Activated T-helper 1 cell treated with anti-CD3 and anti-CD28 coated beads, Interleukin-12 subunit alpha, Interleukin-12 subunit beta, Interleukin-2, Interleukin-4 antibody, amounts not matched to agents 30 ng/mL and 10 ng/mL and 1 ng/mL, durations not matched to agents 14 hours and 24 hours and 36 hours (primary cell): ENCODE measurements at places on chromosomes 11 and 22.

DNA sequence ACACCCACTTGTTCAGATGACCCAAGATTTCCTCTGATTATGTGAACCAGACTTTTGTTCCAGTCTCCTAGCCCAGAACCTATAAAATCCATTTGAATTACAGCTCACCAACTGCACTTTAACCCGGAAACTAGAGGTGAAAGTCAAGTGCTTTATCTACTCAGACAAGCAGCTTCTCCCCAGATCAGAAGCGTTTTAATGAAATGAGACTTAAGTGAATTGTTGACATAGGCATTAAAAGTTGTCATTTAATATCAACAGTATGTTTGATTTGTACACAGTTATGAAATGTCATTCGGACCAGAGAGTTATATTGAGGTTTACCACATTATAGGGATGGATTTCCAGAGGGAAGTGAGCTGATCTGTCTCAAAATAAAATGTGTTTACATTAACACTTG, 52.0 kb downstream of the CADM1 start:
- DNase-seq: no peak

DNA sequence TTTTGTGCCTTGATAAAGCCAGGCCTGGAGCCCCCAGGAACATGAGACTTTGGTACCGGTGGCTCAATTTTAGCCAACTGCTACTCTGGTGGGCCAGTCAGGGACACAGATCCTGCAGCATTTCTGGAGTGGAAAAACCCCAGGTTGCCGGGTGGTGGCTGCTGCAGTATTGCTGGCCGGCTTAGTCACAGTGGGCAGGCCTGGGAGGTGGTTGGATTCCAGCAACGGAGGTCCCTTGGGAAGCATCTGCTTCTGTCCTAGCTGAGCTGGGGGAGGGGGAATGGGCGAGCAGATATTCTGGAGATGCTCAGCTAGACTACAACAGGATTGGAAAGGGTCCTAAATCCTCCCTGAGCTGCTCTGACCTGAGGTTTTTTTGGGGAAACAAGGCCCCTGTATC, 31.6 kb upstream of the ACCSL start:
- no peak for DNase-seq

DNA sequence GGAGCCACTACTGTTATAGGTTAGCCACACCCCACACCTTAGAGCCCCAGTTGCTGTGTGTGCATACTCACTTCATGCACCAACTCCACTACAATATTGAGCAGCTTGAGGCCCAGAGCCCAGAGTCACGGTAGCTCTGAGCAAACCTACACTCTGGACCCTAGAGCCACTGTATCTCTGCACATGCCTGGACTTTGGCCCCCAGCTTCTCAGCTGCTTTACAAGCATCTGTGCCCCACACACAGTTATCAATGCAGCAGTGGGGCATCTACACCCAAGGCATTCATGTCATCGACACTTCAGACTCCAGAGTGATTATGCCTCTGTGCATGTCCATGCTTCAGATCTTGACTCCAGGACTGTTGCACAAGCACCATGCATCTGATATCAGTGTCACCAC, 2.3 kb upstream of the OR5B12 start:
- DNase-seq: no peak

- DNase-seq: no peak
These were observed 2.4 kb downstream of the ATF4 start for GRCh38 chr22:39522567-39523300.

- no peak for DNase-seq
These were observed 124.8 kb upstream of the NECTIN1 start for GRCh38 chr11:119853581-119854360.

- no peak for DNase-seq
These were observed 6.8 kb downstream of the KRTAP5-11 start for GRCh38 chr11:71575723-71576424.

DNA sequence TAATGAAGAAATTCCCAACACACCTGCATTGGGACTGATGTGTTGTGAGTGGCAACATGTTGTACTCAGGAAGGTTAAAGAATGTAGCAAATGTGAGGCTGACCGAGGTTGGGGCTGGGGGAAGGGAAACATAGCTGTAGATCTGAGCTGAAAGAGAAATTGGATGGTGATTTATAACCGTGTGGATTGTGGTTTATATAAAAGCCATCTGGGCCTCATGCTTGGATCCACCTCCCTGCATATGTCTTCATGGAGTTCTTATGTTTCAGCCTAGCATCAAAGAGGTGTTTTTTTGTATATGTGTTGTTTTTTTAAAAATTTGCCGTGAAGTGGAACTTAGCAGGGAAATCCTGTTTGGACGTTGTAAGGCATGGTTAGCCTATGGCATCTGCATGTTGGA, 141.3 kb downstream of the NAV2 start:
- DNase-seq: no peak

DNA sequence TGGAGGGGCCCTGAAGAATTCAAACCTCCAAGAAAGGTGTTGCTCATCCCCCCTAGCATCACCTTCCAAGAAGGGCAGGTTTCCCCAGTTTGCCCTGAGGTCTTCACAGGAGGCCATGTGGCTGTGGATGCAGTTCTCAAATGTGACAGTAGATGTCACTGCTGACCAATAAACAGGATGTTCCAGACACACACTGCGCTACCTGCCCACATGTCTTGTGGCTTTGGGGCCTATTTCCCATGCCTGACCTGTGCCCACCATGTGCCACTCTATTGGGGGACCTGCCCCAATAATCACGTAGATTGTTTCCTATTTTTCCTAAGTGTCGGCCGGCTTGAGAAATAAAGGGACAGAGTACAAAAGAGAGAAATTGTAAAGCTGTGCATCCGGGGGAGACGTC, 4.5 kb downstream of the GSTT2 start:
- DNase-seq: peak; percentile 43

- DNase-seq: no peak
These were observed 13.5 kb downstream of the FSHB start for GRCh38 chr11:30244265-30244664.

DNA sequence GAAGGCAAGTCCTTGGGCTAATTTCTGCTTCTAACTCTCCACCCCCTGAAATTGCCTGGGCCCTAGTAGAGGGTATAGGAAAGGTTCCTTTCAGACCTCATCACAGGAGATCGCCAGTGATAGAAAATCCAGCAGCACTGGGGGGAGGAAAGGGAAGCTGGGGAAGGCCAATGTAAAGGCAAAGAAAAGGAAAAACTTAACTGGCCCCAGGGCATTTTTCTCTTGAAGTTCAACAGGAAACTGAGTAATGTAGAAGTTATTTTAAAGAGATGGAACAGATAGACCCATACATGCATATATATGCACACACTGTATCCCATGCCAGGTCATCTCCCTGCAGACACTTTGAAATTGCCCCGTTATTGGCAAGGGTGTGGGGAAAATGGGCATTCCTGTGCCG, 134.0 kb downstream of the TRIM44 start:
- DNase-seq: no peak

DNA sequence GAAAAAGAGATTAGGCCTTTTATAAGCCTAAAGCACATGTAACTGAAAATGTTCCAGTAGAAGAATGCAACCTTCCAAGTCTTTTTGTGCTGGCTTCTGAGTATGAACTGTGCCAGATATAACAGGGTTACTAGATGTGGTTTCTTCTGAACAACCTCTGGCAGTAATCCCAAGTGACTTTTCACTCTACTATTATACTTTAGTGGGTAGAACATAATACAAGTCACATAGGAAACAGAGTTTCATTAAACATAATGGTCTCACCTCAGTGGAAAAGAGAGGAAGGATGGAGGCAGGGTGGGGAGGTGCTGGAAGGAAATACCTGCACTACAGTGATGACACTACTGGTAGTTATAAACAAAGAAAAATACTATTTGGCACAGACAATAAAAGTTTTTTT, 81.3 kb downstream of the PHF21A start:
- DNase-seq: no peak

DNA sequence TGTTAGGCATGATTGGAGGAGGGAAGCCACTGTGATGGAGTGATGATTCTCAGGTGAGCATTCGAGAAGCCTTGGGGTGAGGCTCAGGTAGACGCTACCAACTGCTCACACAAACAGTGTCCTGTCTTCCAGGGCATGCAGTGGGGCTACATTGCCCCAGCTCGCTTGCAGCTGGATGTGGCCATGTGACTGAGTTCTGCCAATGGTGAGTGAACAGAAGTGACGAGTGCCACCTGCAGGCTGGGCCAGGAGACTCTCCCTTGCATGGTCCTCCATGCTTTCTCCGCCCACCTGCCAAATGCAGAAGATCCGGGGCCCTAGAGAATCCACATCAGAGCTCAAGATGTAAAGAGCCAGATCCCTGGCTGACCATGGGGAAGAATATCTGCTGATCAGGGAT, 195.9 kb downstream of the BCR start:
- DNase-seq: no peak

DNA sequence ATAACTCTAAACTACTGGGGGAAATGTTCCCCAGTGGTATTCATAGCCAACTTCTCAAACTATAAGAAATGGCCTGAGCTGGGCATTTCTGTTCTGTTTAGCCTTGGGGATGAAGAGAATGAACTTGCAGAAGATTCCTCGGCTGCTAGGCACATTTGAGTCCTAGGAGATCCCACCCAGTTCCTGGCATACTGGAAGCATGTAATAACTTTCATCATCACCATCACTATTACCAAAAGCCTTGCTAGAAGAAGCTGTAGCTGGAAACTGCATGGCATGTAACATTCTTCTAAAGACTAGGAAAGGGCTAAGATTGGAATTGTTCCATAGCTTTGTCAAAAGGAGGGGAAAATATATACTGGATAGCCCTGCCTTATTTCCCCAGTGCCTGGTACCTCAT, 40.1 kb upstream of the SLC1A2 start:
- DNase-seq: no peak

GRCh38 chr11:35214226-35214770, 75.3 kb downstream of the CD44 start:
- DNase-seq: no peak

- DNase-seq: no peak
These were observed 18.2 kb downstream of the RTN4R start for GRCh38 chr22:20249797-20250354.

GRCh38 chr11:44889266-44889665, 61.4 kb downstream of the TP53I11 start:
- no peak for DNase-seq

- no peak for DNase-seq
These were observed 177.4 kb upstream of the NECTIN1 start for GRCh38 chr11:119906376-119906775.

DNA sequence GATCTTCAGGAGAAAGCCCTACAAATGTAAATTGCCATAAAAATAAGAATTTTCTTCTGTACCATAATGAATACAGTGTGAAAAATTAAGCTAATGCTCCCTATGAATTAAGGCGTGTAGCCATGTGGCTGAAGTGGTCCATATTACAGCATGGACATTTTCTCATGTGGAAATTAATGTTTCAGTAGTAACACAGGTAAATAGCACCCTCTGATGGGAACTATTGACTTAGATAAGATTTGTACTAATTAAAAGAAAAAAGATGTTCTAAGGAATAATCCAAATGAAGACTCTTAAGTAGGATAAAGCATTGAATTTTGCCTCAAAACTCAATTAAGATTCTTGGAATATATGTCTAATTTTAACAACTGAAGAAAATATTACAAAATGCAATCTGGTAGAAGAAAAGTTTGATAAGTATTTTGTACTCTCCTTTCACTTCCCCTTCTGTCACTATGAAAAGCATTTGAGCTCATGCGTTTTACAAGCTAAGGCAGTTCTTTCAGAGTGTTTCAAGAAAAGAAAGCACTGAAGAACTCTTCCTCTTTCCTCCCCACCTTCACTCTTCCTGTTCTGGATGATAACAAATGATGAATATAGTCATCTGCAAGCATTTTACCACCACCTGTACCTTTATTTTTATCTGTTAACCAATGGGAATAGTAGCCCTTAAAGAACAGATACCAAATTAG, 9.9 kb upstream of the OR8D2 start:
- no peak for DNase-seq

DNA sequence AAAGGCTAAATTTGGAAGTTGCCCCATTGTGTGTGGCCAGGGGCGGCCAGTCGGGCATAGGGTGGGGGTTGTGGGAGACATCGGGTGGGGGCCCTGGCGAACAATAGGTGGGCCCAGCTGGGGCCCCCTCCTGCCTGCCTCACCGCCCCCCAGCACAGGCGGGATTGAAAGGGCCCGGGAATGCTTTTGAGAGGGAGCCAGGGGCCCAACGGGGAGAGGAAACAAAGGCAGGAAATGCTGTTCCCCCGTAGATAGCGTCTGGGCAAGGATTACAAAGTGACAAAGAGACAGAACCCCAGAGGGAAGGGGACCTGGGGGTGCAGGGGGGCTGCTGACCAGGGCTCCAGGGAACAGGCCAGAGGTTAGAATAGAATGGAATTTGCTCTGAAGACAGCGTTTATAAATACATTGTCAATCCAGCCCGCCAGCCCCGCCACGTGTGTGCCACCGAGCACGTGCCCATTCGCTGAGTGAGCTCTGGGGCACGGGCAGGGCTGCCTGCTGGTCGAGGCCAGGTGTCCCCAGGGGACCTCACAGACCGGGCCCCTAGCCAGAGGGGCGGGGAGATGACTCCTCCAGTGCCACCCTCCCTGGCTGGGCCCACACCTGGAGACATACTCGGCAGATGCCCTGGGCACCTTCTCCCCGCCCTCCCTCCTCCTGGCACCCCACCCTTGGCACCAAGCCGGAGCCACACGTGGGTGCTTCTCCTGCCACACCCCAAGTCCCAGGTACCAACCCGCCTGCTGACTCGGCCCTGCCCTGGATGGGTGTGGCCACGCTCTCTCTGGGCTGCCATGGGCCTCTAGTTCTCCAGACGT, 9.7 kb downstream of the PDGFB start:
- no peak for DNase-seq

DNA sequence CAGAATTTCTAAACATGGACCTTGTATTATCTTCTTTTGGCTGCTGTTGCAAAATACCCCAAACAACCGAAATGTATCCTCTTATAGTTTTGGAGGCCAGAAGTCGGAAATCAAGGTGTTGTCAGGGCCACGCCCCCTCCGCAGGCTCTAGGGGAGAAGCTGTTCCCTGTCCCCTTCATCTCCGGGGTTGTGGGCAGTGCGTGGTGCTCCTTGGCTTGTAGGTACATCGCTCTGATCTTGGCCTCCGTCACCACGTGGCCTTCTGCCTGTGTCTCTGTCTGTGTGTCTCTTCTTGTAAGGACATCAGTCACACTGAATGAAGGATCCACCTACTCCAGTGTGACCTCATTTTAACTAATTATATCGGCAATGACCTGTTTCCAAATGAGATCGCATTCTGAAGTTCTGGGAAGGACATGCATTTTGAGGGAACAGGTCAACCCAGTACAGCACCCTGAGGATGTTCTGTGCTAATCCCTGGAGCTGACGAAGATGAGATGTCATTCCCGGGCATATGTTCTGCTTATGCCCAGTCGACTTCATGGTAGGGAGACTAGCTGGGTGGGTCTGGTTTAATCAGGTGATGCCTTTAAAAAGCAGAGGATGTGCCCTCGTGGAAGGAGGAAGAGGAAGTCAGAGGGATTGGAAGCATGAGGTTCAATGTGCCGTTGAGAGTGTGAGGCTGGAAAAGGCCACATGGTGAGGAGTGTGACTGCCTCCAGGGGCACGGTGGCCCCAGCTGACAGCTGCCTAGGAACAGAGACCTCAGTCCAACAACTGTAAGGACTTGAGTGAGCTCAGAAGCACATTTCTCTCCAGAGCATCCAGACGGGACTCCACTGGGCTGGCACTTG, 531.1 kb downstream of the TBC1D22A start:
- no peak for DNase-seq

GRCh38 chr11:114816791-114817190, 138.5 kb downstream of the NXPE2 start:
- DNase-seq: no peak
